ENCODE measurements at places on chromosomes 3 and 15. TPM values are rescaled to one million over a fixed set of nuclear protein-coding genes. Genes with fewer than 3 reads are reported as not detected.

Gene CEMIP
- 2.7 TPM for total RNA-seq

Gene PIF1
- total RNA-seq, result 26.6 TPM

Gene CHRNA5
- 25.0 TPM for total RNA-seq

Gene PEX5L
- total RNA-seq, result 1.5 TPM

Gene NAA50
- 420 TPM for total RNA-seq

Gene NR1I2
- total RNA-seq, result 1.3 TPM

Gene WDR48
- total RNA-seq, result 25.7 TPM

Gene CP
- total RNA-seq, result not detected

Gene KY
- total RNA-seq, result 2.6 TPM

Gene ANKUB1
- not detected for total RNA-seq

Gene SELENOT
- total RNA-seq, result 204 TPM

Gene CELF6
- 0.57 TPM for total RNA-seq

Gene TEX9
- total RNA-seq, result 7.3 TPM

Gene GNAT1
- total RNA-seq, result not detected

Gene KIF9
- total RNA-seq, result 14.8 TPM

Gene CACNA1D
- 0.86 TPM for total RNA-seq

Gene CLSTN2
- 0.86 TPM for total RNA-seq

Gene ARHGEF26
- total RNA-seq, result 6.6 TPM

Gene LYZL4
- total RNA-seq, result 0.23 TPM

Gene DBR1
- 32.9 TPM for total RNA-seq

Gene ARNT2
- 8.0 TPM for total RNA-seq

Gene TBL1XR1
- total RNA-seq, result 100 TPM

Gene TSPAN3
- total RNA-seq, result 181 TPM

Gene GPR87
- 0.77 TPM for total RNA-seq

Gene CYP1A2
- not detected for total RNA-seq

Gene KLHL40
- total RNA-seq, result not detected

Gene MKRN3
- total RNA-seq, result 15.0 TPM

Gene PLS1
- 31.6 TPM for total RNA-seq

Gene PLSCR5
- not detected for total RNA-seq

Gene EHHADH
- 7.4 TPM for total RNA-seq

All from Daoy (cell line).